ENCODE measurements at places on chromosomes 13 and 19.

- DNase-seq = no peak
Measured at GRCh38 chr19:30092721-30093569, 150.9 kb downstream of the URI1 start.

GRCh38 chr13:71611292-71611691, 255.7 kb downstream of the DACH1 start:
- DNase-seq = no peak

DNA sequence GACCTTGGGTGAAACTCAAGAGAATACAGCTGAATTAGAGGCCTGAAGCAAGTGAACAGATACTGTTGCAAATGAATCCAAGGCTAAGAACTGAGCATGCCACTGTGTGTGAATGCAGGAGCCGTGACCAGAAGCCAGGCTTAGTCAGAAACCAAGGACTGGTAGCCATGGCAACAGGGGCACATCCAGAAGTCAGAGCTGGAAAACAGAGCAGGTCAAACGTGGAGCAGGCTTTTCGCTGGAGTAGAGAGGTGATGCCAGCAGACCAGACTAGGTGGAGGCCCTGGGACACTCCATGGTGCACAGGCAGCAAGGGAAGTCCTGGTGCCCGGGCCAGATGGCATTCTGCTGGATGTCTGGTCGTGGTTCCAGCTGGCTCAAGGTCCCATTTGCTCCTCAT, 564.1 kb downstream of the PCDH9 start:
- no peak for DNase-seq

DNA sequence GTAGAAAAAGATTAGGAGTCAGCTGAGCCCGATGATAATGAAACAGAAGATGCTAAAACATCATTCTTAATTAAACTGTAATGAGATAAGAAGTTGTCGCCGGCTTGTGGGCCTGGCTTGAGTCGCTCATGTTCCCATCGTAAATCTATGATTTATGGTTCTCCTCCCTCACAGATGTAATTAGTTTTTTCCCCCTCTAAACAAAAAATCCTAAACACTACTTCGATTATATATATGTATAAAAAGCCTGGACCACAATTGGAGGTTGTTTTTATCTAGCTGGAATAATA, 151.3 kb downstream of the PTPRS start:
- DNase-seq = no peak

- DNase-seq = no peak
Measured at GRCh38 chr19:2782329-2782935, 641 bp downstream of the SGTA start.

DNA sequence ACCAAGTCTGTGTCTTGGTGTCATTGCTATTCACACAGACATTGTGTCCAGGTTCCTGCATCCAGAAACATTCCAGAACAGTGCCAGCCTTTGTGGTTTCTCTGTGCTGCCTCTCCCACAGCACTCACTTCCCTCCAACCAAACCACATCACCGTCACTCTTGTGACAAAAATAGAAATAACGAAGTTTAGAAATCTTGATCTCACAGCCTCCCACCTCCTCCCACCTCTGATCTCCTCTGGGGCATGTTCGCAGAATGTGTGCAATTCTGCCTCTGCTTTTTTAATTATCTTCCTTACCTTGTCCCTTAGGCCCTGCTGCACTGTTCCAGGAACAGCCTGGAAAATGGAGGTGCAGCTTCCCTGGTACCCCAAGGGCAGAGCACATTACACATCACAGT, 8.7 kb upstream of the SERPINE3 start:
- DNase-seq = no peak

DNA sequence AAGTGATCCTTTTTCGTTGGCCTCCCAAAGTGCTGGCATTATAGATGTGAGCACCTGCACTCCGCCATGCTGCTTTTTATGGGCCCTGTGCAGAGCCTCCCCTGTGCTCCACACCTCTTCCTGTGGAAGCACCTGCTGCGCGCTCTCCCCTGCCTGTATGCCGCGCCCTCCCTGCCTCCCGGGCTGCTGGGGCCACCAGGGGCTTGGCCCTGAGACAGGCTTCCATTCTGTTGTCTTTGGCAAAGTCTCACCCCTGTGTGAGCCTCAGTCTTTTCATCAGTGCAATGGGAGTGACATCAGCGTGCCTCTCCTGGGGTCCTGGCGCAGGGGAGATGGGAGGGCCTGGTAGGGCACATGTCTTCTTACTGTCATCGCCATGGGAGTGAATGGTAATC, 1.3 kb downstream of the FAM174C start:
- DNase-seq = no peak
